Activated naive CD8-positive, alpha-beta T cell treated with anti-CD3 and anti-CD28 coated beads, Interleukin-2, amount 10 ng/mL, durations not matched to agents 7 days and 5 days (primary cell): ENCODE measurements at places on chromosomes 11 and 22. TPM values are rescaled to one million over a fixed set of nuclear protein-coding genes. Genes with fewer than 3 reads are reported as not detected.
A peak's percentile ranks its signal among the peaks of the same experiment; 100 is the strongest.

The CST6 gene
- not detected for total RNA-seq

The VWA5A gene
- total RNA-seq, result 6.9 TPM

The SCGB1D2 gene
- not detected for total RNA-seq

The NCR3LG1 gene
- total RNA-seq, result 2.7 TPM

DNA sequence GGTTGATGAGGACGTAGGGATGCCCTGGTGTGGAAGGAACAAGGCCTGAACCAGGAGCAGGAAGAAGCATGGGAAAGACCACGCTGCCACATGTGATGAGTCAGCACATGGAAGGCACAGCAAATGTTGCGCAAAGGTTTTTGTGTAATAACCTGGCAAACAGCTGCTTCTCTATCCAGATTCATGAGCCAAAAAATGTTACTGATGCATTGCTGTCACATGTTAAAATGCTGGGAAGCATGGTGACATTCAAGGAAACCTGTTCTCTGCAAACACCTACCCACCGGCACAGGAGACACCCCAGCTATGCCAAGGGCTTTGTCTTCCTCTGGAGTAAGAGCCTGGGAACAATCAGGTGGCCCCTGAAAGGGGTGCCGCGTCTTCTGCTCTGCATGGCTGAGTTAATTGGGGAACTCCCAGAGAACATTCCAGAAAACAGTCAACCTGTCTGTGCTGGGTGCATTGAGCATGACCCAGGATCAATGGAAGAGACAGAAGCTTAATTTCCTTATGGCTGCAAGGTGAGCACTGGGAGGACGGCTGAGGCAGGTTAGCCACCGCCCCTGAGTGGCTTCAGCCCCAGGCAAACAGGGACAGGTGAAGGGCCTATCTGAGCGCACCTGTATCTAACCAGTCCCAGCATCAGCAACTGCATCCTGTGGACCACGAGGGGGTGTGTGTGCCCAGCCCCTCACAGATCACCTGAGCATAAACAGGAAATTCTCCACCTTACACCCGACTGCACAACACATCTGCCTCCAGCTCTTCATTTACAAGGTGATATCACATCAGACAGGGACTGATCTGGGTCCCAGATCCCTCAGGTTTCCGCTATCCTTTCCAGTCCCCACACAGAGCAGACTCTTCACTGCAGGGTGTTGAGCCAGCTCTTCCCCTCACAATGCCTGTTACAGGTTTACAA lies 108.4 kb downstream of the GGTLC2 start:
- DNase-seq, result no peak

GRCh38 chr11:70246196-70246595 lies 24.3 kb upstream of the PPFIA1 start:
- DNase-seq, result no peak

DNA sequence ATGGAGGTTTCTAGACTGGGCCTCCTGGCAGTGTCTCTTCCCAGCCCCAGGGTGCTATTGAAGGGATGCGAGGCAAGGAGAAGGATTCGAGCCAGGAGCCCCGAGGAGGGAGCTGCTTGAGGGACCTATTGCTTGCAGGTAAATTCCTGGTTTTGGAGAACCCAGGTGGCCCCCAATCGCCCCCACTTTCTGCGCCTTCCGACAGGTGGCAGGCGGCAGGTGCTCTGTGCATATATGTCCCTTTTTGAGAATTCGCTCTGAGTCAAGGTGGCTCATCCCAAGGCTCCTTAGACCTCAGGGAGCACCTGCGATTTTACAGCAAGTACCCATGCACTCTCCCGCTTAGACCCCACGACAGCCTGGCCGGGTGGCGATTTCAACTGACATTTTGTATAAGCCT lies 40.3 kb upstream of the SHISAL1 start:
- DNase-seq, result no peak

- peak; percentile 74 for DNase-seq
Observed at GRCh38 chr11:65551572-65552387, 6.4 kb downstream of the LTBP3 start.

- DNase-seq, result no peak
Observed at GRCh38 chr22:48511211-48511610, 1316.5 kb downstream of the BRD1 start.
